NCI-H446 treated with DMSO at 0.1 percent for 48 hours (cell line): ENCODE measurements at places on chromosomes 12 and 14.

DNA sequence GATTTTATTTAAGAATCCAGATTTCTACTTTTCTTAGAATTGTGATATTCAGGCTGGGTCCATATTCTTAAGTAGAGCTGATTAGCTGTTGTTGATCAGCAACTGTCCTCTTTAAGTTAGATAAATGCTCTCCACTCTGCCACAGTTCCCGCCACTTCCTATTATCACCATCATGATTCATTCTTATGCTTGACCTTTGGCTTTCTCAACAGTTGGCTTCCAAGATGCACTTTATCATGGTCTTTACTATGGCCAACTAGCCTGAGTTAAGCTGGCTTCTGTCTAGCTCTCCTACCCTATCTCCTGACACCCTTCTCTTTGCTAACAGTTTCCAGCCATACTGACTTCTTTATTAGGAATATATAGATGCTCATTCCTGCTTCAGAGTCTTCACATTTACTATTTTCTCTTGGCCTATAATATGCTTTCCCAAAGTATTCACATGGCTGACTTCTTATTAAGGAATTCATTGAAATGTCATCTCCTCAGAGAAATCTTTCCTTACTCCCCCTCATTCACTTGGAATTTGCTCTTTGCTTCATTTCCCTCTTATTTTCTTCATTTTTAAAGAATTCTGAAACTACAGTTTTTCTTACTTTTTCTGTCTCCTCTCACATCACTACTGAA is 149.0 kb upstream of the IGF1 start:
- no peak for DNase-seq

GRCh38 chr14:59026081-59026480 is 162.4 kb upstream of the DAAM1 start:
- no peak for DNase-seq

DNA sequence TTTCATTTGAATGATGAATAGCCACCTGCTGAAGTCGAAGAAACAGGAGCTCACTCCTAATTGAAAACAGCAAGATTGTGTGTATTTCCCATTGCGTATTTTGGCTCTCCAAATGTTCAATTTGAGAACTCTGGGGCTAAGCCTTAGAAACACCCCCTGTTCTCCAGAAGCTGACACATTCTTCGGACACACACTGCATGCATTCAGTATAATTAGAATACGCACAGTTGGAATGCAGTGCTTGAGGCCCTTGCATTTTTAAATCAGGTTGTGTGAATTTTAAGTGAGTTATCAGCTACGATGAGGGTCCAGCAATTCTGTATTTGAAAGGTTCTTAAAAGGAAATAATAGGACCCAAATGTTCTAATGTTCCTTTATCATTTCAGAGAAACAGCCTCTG is 103.8 kb downstream of the PRKD1 start:
- DNase-seq = peak; percentile 43

GRCh38 chr12:70607107-70607506 is 30.1 kb downstream of the PTPRB start:
- no peak for DNase-seq

- peak; percentile 81 for DNase-seq
Observed at GRCh38 chr12:112839386-112839972, 47.9 kb downstream of the RPH3A start.

DNA sequence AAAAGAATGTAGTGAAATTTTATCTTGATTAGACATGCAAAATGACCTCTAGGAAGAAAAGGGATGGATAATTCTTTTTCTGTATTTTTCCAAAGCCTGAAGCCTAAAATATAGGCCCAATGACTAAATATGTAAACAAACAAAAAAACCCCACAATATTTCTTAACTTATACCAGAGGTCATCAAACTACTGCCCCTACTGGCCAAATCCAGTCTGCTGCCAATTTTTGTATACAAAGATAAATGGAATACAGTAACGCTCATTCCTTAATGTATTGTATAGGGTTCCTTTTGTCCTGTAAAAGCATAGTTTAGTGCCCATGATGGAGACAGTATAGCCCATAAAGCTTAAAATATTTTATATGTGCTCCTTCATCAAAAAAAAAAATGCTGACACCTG is 145.7 kb upstream of the ALG10 start:
- no peak for DNase-seq

GRCh38 chr12:30286345-30286926 is 409.2 kb downstream of the IPO8 start:
- no peak for DNase-seq

- DNase-seq = no peak
Observed at GRCh38 chr14:95293449-95293848, 26.3 kb downstream of the CLMN start.

DNA sequence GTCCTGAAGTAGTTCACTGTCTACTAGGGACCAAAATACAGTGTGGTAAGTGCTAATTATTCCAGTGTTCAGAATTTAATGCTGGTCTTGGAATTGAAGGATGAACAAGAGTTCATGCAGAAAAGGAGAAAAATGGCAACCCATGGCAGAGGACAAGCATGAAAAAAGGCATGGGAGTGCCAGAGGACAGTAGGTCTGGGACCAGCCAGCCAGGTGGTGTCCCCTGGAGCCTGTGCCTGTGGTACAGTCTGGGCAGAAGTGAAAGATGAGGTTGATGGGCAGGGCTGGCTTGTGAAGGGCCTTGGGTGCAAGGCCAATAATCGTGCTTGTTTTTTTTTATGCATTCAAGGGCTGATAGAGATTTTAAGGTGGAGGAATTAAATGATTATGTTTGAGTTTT is 21.0 kb downstream of the C12orf75 start:
- DNase-seq = no peak

DNA sequence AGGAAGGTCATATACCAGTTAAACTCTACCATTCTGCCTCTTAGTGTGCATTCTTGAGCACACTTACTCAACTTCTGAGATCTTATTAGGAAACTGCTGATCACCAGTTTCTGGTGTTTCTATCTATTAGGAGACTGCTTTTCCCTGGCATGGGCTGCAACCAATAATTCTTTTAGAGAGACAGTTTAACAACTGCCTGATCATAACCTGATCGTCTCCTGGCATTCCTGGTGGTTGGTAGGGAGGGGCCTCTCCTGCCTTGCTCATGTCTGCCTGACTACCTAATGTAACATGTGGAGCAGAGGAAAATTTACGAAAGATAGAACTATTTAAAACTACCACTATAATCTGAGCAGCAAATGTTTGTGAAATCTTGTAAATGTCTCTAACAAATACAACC is 75.3 kb upstream of the MGAT4C start:
- no peak for DNase-seq

- DNase-seq = no peak
Observed at GRCh38 chr14:34833549-34834523, 41.3 kb downstream of the BAZ1A start.

GRCh38 chr12:111138016-111138415 is 217.6 kb upstream of the MYL2 start:
- no peak for DNase-seq

- DNase-seq = no peak
Observed at GRCh38 chr12:125861299-125862281, 796.4 kb downstream of the AACS start.

GRCh38 chr14:91722386-91722785 is 9.5 kb downstream of the CATSPERB start:
- DNase-seq = no peak

DNA sequence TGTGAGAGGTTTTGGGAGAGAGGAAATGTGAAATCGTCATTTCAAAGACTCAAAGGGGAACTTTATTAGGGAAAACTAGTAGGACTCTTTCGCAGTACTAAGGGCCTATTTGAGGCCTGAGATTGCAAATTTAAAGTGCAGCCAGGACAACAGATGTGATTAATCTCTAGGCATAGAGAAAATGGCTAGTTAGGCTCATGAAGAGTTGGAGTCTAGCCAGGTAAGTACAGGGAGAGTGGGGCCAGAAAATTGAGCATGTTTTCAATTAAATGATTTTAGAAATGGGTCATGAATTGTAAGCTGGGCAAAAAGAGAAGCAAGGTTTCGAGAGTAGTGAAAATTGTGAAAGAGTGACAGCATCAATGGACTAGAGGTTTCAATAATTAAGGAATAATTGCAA is 91.9 kb upstream of the LMNTD1 start:
- no peak for DNase-seq

- DNase-seq = no peak
Observed at GRCh38 chr14:90605430-90605829, 208.6 kb downstream of the CALM1 start.
